ENCODE measurements at places on chromosomes 5 and 9.
A peak's percentile ranks its signal among the peaks of the same experiment; 100 is the strongest.

DNA sequence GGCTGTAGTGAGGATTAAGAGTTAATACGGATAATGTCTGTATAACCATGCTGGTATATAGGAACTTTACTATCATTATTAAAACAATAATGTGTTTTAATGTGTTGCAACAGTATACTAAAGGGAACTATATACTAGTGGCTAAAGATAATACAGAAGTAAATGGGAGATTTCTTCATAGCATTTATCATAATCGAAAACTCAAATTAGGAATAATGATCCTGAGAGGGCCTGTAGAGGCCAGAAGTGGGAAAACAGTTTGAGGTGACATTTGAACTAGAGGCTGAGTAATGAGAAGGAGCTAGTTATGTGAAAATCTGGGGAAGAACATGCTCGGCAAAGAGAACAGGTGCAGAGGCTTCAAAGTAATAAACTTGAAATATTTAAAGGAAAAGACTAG, 2.9 kb downstream of the TCERG1 start:
- no peak for DNase-seq

DNA sequence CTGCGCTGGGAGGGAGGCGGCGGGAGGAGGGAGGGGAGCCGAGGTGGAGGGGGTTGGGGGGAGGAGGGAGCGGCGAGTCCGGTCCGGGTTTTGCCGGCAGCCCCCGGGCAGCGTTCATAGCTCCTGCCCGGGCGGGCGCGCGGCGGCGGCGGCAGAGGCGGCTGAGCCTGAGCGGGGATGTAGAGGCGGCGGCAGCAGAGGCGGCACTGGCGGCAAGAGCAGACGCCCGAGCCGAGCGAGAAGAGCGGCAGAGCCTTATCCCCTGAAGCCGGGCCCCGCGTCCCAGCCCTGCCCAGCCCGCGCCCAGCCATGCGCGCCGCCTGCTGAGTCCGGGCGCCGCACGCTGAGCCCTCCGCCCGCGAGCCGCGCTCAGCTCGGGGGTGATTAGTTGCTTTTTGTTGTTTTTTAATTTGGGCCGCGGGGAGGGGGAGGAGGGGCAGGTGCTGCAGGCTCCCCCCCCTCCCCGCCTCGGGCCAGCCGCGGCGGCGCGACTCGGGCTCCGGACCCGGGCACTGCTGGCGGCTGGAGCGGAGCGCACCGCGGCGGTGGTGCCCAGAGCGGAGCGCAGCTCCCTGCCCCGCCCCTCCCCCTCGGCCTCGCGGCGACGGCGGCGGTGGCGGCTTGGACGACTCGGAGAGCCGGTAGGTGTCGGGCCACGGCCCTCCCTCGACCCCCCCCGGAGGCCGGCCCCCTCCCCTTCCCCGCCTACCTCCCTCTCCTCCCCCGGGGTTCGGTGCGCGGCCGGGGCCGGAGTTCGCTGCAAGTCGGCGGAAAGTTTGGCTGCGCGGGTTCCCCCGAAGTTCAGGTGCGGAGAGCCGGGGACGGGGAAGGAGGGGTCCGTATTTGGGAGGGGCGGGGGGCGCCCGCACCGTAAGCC, at the start of gene CXXC5:
Gene CXXC5, plus strand, starts transcription at position 145 of the 877 bp plus-strand sequence. CDS start 32,175 bp downstream, outside the sequence.
- peak; percentile 55 for DNase-seq

- DNase-seq: no peak
These were observed 3.1 kb upstream of the AHRR start for GRCh38 chr5:318341-318897.

GRCh38 chr5:10674582-10674981, 86.5 kb downstream of the DAP start:
- DNase-seq: no peak

- no peak for DNase-seq
These were observed 25.9 kb downstream of the HOMER1 start for GRCh38 chr5:79488058-79488457.

DNA sequence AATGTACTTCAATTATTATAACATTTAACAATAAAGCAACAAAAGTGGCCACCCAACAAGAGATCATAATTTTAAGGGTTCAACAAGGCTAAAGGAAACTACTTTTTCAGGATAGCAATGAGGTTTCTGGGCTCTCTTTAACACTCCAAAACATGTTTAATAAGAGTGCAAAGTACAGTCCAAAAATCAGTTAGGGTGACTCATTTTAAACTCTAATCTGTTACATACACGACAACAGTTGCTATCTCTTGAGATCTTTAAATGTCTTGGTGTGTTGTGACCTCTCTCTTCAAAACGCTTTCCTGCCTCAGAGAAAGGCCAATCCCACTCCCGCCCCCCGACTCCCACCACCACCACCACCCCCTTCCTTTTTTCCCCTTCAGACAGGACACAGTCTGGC, 11.5 kb downstream of the NFIB start:
- no peak for DNase-seq

DNA sequence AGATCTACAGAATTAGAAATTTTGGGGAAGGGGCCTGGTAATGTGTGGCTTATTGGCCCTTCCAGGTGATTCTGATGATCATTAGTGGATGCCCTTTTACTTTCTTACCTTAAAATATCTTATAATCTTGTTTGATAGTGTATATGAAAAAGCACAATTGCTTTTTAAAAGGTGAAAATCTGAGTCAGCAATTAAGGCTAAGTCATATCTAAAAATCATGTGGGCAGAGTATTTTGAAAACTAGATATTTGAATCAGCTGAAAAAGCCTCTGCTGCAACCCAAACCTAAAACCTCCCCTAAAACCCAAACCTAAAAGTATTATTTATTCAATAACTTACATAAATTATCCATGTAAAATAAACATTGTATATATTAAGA, 359.8 kb downstream of the PDE4D start:
- DNase-seq: no peak

- no peak for DNase-seq
These were observed 125.5 kb downstream of the GABRB2 start for GRCh38 chr5:161421067-161421466.

GRCh38 chr9:98750364-98751060, 41.8 kb upstream of the GABBR2 start:
- no peak for DNase-seq

DNA sequence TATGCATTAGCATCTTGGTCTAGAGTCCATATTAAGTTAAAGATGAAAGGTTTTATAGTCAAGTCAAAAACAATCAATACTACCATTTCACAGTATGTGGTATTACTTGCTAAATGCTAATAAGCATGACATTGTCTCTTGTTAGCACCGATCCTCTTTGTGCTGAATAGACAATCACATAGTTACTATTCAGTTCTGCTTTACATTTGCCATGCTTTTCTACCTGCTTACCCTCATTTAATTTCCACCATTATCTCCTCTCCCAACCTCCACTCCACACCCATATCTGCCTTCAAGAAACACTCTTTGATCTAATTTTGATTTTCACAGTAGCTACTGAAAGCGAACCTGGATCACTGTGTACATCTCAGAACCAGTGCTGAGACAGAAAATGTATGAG, 16.8 kb downstream of the MEGF9 start:
- DNase-seq: no peak

GRCh38 chr9:127452691-127453090, 1.4 kb downstream of the LRSAM1 start:
- DNase-seq: no peak

GRCh38 chr5:158976035-158976434, 123.7 kb downstream of the EBF1 start:
- DNase-seq: no peak

DNA sequence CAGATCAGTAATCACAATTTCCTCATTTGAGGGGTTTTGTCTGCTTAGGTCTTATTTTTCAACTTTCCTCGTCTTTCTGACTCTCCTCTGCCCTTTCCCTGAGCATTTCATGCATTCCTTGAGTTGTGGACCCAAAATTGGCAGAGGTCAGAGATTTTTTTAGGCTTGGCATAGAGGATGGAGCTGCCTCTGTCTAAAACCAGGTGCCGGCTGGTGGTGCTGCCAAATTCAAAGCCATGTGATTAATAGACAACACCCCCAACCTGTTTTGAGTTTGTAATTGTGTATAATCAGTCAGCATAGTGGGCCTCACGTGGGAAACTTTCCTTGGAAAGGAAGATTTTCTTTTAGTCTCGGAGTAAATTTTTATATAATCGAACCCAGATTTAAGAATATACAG, 39.6 kb downstream of the TJP2 start:
- DNase-seq: no peak

DNA sequence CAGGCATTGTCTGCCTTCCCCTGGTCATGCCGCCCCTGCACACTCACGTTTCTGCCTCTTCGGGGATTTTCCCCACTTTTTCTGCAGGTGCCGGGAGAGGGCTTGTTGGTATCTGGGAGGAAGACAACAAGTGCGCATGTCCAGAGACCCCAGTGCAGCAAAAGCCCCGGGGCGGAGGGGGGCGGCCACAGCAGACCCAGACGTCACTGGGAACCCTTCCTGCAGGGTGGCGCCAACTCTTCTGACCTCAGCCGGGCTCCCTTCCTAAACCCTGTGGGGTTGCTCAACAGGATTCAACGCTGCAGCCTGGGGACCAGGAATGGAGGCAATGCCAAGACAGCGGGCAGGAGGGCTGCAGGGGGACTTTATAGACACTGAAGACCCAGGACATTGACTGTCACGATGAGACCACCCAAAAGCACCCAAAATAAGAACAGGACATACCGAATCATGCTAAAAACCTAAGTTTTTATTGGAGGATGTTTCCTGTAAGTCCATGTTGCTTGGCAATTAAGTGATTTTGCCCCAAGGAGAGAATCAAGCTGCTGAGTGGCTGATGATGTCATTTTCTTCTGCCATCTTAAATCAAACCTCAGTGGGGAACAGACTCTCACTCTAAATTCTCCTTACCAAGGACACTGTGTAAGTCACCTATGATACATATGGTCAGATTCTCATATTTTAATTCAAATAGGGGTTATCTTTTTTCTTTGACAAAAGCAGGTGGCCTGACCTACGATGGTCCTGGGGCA, 62.9 kb upstream of the SIMC1 start:
- no peak for DNase-seq

DNA sequence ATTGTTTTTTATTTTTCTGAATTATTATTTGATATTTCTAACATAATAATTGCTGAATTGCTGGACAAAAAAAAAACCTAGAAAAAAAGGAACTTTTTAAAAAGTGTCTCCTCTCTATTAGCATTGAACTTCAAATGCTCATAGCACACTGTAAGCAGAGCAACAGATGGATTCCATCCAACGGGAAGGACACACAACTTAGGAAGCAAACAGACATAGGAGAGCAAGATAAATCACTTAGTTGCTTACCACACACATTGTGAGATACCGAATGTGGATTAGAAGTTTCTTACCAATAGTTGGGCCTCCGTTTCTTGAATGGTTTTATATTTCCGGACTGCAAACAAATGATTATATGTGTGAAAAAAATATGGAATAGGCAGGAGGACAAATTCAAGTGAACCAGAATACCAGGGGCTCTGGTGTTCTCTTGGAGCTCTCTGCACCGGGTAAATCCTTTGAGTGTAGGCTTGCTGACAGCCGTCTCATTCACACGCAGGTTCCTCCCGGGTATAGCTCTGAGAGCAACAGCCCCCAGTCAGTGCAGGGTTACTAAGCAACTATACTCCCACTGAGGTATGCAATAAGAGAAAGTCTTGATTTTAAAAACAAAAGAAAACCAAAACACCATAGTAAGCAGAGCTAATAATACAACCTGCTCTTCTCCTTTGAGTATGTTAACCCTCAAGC, 217.6 kb downstream of the TMEM167A start:
- DNase-seq: no peak

DNA sequence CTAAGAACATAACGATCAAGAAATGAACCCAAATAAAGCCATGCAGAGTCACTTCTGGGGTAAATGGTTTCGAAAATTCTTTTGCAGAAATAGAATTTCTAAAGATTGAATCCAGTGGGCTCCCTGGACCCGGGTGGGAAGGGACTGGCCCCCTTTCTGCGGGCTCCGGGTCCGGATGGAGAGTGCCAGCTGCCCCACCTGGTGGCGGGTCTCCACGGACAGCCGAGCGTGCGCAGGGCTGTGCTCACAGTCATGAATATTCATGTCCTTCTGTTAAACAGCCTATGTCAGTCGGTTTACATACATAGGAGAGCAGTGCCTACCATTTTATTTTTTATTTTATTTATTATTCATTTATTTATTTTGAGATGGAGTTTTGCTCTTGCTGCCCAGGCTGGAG, 4.7 kb upstream of the PPP1R26 start:
- DNase-seq: peak; percentile 8

DNA sequence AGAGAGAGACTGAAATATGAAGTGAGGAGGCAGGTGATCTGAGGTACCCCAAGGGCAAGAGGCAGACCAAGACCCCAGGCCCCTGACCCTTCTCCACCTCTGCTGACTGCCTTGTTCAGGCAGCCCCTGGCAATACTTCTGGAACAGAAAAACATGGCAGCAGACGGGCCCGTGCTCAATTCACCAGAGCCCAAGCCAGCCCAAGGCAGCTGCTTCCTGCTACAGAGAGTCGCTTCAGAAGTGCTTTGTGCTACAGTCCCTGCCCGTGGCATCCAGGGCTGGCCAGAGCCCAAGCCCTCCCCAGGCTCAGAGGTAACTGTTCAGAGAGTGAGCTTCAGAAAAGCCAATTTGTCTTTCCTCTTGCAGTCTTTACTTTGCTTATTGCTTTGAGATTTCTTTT, 151.4 kb upstream of the FSTL4 start:
- no peak for DNase-seq

DNA sequence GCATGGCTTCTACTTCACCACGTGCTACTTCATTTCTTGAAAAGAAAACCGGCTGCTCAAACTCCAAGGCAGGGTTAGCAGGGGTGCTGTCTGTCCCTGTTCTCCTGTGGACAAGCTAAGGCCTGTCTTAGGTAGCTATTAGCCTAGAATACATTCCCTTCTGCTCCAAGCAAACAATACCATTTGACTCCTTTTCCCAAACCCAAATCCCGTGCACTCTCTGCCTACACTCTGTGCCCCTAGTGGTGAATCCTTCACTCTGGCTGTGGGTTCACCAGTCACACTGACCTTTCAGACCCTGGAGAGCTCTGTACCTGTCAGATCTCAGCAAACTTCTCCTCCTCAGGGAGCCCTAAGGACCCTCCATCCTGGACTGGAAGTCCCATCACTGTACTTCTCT, 211.6 kb downstream of the SLIT3 start:
- no peak for DNase-seq

DNA sequence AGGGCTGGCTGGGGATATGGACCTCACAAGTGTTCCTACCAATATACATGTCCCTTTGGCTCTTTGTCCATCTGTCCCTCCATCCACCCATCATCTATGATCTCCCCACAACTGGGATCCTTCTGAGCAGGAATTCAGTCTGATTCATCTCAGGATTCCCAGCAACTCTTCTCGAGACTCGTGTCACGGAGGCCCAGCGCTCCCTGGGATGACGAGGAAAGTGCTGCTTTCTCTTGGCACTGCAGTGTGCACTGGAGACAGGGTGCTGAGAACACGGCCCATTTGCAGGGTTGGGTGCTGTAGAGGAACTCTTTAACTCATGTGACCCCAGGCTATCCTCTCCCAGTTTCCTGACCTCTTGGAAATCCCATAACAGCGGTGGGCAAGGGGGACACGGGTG, 72.9 kb downstream of the ANGPTL2 start:
- DNase-seq: no peak

DNA sequence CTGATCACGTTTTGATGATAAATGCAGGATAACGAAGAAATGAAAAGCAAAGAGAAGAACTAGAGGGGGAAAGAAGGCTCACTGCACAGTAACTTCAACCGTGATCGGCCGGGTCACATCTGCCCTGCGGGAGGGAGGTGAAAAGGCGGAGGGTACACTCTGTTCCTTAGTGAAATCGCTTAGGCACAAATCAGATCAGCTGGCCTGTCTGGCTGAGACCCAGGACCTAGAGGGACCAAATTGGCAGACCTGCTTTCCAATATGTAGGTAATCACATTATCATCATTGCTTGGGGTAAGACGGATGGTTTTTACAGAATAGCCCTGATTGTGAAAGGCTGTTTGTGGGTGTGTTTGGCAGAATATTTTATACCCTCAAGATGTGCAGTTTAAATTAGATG, 82.2 kb downstream of the SLC28A3 start:
- no peak for DNase-seq
